Fibroblast of mammary gland (primary cell): ENCODE measurements at places on chromosomes 2 and 18.

GRCh38 chr2:29770846-29771245, 150.5 kb downstream of the ALK start:
- DNase-seq: no peak

DNA sequence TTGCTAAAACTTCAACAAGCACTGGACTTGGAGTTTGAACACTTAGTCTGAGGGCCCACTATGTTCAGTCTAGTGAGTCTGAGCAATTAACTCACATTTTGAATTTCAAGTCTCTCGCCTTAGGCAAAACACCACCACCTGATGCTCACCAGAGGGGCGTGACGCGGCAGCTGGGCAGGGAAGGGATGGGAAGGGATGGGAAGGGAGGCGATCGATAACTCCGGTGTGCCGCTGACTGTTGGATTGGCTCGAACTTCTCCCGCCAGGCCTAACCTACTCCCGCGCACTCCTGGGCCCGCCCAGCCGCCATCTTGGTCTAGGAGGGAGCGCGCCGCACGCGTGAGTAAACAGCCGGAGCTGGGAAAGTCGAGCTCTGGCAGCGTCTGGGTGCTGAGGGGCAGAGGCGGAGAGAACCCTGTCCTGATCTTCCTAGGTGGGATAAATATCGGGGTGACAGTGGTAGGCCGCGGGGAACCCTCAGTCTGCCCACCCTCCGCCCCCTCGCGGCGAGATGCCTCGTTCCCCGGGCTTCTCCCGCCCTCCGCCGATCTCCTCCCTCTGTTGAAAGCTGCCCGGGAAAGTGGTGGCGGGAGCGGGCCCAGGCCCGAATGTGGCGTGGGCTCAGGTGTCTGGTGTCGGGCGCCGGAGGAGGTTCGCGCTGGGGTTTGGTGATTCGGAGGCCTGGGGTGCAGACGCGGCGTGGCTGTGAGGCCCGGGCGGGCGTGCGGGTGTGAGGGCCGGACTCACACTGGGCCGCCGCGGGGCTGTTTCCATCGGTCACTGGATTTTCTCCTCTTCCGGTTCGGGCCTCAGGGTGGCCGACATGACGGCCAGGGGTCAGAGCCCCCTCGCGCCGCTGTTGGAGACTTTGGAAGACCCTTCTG, at the start of gene RIF1:
RIF1 (plus strand) TSS at position 302 of the 884 bp plus-strand sequence; CDS start at position 824, 522 bp downstream.
- DNase-seq: peak; percentile 94

DNA sequence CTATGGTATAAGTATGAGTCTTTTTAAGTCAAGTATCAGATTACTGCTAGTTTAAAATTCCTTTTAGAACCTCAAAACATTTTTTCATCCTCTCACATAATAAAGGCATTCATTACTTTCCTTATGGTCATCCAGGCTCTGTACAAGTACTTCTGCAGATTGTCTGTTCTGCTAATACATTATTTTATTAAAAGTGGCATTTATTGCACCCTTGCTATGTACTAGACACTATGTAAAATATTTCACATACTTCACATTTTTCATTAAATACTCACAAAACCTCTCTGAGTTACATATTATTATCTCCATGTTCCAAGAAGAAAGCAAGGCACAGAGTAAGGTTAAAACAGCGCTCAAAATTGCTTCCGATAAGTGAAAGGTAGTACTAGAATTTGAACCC, 84.1 kb downstream of the RAPH1 start:
- no peak for DNase-seq

- peak; percentile 38 for DNase-seq
Observed at GRCh38 chr18:80154293-80154692, 45.2 kb downstream of the ADNP2 start.

- peak; percentile 70 for DNase-seq
Observed at GRCh38 chr2:101518578-101519492, 43.9 kb upstream of the RFX8 start.

- peak; percentile 2 for DNase-seq
Observed at GRCh38 chr2:21438949-21439348, 315.2 kb downstream of the TDRD15 start.

DNA sequence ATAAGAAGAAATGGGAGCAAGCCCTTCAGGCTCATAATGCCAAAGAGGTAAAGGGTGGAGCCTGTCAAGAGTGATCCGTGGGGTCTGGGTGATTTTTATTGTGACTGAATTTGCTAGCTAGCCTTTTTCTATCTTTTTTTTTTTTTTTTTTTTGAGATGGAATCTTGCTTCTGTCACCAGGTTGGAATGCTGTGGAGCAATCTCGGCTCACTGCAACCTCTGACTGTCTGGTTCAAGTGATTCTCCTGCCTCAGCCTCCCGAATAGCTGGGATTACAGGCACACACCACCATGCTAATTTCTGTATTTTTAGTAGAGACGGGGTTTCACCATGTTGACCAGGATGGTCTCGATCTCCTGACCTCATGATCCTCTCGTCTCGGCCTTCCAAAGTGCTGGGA, 29.1 kb downstream of the DRC1 start:
- DNase-seq: peak; percentile 46

DNA sequence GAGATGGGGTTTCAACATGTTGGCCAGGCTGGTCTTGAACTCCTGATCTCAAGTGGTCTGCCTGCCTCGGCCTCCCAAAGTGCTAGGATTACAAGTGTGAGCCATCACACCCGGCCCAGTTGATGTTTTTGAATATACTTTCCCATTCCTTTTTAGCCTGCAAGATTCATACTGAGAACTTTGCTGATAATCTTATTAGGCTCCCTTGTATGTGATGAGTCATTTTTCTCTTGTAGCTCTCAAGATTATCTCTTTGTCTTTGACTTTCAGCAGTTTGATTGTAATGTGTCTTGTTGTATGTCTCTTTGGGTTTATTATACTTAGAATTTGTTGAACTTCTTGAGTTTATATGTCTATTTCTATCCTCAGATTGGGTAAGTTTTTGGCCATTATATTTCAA, 81.4 kb downstream of the OTX1 start:
- no peak for DNase-seq

- DNase-seq: peak; percentile 14
Observed at GRCh38 chr2:240655931-240656886, 26.5 kb downstream of the AQP12B start.

DNA sequence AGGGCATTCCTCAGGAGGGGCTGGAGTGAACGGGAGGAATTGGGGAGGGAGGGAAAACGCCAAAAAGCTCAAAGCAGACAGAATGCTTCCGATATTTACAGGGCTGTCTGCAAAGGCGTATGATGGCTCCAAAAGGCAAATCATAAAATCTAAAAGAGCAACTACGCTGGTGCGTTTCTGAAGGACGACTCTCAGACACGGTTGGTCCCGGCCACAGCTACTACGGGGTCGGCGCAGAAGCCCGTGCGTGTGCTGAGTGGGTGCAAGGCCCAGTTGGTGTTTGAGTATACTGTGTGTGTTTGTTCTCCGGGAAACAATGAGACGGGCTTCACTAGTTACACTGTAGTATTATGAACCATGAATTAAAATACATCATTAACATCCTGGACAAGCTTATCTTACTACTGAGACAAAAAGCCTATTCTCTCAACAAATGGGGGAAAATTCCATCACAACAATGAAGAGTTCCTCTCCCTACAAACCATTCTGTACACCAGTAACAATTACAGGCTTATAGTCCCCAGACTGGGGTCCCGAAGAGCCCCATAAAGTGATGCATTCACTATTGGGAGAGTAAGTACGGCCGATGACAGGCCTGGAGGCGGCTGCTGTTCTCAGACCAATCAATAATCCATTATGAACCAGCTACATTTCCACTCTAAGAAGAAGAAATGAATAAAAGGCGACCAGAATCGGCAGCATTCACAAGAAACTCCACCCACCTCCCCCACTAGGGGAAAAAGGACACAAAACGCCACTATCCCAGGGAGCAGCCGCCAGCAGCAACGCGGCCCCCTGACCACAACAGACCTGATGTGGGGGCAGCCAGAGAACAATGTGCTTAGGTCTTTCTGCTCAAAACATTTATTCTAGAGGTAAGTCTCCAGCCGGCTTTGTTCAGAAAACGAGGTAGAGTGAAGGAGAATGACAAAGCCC, 43.4 kb downstream of the ZNF516 start:
- DNase-seq: peak; percentile 33

DNA sequence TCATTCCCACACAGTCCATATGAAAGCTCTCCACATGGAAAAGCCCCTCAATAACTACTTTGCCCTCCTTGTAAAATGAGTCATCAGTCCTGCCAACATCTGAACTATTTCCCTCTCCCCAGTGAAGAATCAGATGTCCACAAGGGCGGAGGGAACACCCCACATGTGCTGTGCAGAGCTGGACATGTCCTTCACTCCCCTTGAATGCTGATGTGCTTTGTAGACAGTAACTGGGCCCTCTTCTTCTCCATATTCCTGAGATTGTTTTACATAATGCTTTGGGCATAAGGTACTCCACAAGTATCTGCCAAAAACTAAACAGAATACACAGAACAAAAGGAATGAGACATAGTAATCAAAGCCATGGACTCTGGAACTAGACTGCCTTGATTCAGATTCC, 879.4 kb downstream of the BCL11A start:
- DNase-seq: no peak

GRCh38 chr2:240642806-240643092, 17.5 kb downstream of the GPR35 start:
- DNase-seq: no peak

- peak; percentile 60 for DNase-seq
Observed at GRCh38 chr18:67608615-67609273, 92.2 kb upstream of the DSEL start.

DNA sequence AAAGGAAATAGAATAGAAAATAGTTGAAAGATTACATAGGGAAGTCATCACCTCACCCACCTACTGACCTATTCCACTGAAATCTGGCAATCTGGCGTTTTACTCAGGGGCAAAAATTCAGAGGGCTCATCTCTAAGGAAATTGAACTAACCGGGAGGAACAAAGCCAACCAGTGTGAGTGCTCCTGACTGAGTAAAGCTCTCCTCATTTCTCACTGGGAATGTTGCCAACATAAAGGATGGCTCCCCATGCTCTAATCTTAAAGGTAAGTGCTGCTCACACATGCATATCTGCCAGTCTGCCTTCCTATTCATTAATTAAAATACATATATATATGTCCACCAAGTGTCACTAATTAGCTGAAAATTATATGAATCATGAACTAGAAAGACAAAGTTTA, 13.5 kb upstream of the DOK6 start:
- no peak for DNase-seq

DNA sequence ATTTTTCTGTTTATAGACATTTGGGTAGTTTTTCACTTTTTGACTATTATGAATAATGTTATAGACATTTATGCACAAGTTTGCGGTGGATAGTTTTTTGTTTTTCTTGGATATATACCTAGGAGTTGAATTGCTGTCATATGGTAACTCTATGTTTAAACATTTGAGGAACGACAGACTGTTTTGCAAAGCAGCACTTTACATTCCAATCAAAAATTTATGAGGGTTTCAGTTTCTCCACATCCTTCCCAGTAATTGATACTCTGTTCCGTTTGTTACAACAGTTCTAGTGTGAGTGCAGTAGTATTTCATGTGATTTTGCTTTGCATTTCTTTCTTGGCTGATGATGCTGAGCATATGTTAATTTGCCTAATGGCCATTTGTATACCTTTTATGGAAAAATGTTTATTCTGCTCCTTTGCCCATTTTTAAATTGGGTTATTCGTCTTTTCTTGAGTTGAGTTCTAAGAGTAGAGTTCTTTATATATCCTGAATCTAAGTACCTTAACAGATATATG, 617.3 kb upstream of the LRATD1 start:
- no peak for DNase-seq

DNA sequence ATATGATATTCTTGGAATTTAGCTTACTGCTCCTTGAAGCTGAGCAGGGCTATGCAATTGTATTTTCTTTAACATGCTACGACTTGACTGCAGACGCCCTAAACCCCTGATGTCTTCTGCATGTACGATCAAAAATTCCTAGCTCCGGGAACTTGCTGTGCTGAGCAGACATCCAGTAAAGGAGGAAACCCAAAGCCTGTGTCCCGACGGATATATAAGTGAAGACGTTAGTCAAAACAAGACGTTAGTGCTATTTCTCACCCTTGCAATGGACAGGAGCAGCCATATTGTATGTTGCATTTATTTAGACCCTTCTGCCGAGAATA, 51.5 kb downstream of the SETBP1 start:
- no peak for DNase-seq

DNA sequence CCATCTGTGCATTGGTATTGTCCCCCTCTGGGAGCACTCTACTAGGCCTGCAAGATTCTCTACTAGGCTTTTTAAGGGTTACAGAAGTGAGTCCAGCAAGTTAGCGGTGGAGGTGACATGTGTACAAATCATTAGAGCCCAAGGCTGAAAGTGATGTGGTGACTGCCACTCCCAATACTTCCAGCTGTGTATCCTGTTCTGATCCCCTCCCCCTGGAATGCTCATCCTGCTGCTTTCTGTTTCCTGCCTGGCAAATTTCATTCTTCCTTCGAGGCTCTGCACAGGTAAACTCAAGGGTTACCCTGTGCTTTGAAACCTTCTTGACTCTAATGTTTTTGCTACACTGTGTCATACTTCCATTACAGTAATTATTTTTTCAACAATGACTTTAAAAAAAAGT, 258.5 kb upstream of the REV1 start:
- no peak for DNase-seq

DNA sequence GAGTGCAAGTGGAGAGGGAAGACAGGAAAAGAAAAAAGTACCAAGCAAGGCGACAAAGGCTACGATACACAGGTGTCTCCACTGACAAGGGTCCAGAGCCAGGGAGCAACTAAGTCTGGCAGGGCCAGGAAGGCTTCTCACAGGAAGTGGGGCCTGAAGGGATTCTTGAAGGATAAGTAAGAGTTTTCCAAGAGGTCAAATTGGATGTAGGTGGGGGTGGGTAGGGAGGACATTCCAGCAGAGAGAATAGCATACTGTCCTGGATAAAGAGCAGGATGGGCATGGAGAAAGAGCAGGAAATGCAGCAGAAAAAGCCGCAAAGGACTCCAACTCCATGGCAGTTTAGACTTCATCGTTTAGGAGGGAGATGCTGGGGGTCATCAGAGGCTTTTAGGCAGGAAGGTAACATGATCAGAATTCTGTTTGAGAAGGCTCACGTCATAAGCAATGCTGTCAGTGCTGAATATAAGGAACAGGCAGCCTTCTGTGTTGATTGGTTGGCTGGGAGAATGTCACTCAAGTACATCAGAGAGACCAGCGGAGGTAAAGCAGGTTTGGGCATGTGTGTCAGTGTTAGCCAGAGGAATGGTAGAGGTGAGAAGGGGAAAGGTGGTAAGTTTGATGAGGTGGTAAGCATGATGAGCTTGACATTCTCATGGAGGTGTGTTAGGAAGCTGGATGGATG, 35.1 kb downstream of the ARHGAP25 start:
- DNase-seq: no peak

DNA sequence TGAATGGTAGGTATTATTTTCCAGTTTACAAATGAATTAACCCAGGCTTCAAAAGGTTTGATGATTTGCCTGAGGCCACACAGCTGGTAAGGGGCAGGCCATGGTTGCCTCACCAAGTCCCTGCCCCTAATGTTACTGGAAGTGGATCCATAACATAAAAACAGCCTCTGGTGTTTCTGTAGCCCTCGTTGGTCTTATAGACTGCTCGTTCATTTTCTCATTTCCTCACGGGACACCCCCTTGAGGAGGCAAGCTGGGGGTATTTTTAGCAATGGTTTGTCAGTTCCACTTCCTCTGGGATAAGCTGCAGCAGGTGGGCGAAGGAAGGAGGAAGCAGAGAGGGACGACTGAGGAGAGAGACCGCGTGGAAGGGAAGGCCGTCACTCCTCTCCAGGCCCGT, 32.9 kb upstream of the NDUFV2 start:
- DNase-seq: no peak
